Hematopoietic multipotent progenitor cell treated with erythropoietin and hydrocortisone succinate and interleukin-3 and kit ligand, for 17 days (in vitro differentiated cells): ENCODE measurements at places on chromosomes 6 and 20.

DNA sequence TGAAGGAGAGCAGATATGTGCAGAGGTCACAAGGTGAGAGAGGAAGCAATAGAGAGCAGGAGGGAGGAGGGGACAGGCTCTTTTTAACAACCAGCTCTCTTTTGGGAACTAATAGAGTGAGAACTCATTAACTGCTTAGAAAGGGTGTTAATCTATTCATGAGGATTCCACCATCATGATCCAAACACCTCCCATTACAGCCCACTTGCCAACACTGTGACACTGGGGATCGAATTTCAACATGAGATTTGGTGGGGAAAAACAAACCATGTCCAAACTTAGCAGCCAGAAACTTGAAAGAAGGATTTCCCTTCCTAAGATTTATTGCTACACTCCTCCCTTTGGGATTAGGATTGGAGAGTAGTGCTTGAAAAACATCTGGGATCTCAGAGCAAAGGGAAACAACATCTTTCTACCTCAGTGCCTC lies 135.5 kb upstream of the PLCB4 start:
- no peak for DNase-seq

GRCh38 chr6:15364401-15365037 lies 118.7 kb downstream of the JARID2 start:
- DNase-seq: no peak

DNA sequence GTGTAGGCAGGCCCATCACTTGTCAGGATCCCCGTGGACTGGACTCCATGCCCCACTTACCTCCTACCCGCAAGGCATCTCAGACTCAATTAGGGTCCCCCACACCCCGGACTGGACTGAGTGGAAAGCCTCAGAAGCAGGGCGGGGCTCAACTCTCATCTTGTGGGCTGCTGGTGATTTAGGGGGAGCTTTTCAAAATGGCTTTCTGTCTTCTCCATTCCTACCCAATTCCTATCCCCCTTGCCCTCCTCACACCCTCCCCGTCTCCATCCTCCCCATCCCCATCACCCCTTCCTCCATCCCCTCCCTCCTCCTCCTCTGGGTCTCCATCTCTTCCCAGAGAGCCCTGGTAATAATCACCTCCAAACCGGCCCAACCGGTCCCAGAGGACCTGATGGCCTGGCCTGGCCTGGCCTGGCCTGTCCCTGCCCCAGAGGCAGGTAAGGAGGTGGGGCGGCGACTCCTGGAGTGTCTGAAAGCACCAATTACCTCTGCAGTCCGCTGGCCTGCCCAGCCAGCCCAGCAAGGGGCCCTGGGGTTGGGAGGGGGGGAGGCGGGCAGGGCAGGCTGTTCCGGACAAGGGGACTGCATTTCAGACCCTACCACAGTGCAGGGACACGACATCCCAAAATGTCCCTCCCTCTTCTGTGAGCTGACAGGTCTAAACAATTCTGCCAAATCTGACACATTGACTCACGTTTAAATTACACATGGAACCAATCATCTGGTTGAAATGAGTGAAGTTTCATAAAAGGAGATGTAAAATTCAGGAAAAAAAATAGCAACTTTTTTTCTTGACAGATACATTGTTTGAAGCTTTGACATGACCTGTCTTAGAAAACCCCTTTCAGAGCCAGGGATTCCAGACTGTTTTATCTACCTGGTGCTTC lies 24.8 kb downstream of the MAFB start:
- no peak for DNase-seq

GRCh38 chr6:150055131-150055530 lies 13.8 kb downstream of the ULBP3 start:
- DNase-seq: no peak

GRCh38 chr6:25927756-25928216 lies 2.7 kb downstream of the SLC17A2 start:
- no peak for DNase-seq

DNA sequence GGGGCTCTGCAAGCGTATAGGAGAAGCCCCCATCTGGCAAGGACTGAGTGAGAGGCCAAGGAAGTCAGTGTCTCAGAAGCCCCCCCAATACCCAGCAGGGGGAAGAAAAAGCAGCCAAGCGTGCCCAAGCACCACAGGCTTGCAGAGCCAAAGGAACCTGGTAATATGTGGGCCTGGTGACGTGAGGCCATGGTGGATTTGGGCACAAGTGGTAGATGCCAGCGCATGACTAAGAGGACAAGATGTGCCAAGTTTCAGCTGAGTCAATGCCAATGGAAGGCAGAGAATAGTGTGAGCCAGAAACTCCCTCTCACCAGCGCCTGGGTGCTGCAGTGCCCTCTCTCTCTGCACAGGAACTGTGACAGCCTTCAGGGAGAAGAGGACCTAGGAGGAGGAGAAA lies 110.0 kb downstream of the QRSL1 start:
- DNase-seq: no peak

- DNase-seq: no peak
Measured at GRCh38 chr20:50982363-50982762, 23.7 kb downstream of the MOCS3 start.

DNA sequence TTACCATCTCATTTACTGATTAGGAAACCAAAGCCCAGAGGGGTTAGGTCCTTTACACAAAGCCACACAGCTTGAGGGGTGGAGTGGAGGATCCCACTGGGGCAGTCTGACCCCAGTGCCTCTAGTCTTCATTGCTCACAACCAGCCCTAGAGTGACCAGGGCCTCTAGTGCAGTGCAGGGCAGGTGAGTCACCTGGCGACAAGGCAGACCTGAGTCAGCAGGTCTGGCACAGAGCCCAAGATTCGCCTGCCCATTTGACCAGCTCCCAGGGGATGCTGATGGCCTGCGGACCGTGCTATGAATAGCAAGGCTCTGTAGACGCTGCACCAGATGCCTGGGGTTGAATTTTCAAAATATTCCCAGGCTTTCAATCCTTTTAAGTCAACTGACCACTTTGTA lies 29.9 kb downstream of the CDH26 start:
- DNase-seq: no peak

GRCh38 chr20:22060610-22061009 lies 355.1 kb downstream of the PAX1 start:
- DNase-seq: no peak

DNA sequence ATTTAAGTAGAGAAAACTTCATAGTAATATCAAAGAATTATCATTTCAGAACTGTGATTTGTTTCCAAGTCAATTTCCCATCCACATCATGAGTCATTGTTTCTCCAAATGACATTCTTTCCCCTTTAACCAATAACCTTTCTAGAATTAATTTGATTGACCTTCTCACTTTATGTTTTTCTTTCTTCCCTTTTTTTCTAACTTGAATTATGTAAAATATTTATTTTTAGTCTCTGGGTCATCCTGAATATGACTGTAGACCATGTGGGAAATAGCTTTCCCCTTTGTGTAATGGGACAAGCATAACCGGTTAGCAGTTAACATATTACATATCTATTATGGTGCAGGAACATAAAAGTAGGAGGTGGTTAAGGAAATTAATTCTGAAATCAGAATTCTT lies 291.1 kb downstream of the GJA1 start:
- DNase-seq: no peak

GRCh38 chr6:90397047-90397446 lies 100.4 kb upstream of the BACH2 start:
- no peak for DNase-seq

GRCh38 chr6:162177746-162178145 lies 549.8 kb downstream of the PRKN start:
- no peak for DNase-seq

GRCh38 chr6:89690944-89691324 lies 52.4 kb upstream of the LYRM2 start:
- no peak for DNase-seq

GRCh38 chr6:29236634-29237033 lies 64.9 kb upstream of the OR14J1 start:
- DNase-seq: no peak

DNA sequence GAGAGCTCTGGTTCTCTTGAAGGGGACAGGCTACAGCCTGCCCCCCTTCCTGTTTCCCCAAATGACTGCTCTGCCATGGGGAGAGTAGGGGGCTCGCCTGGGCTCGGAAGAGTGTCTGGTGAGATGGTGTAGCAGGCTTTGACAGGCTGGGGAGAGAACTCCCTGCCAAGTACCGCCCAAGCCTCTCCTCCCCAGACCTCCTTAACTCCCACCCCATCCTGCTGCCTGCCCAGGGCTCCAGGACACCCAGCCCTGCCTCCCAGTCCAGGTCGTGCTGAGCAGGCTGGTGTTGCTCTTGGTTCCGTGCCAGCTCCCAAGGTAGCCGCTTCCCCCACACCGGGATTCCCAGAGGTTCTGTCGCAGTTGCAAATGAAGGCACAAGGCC lies 9.8 kb downstream of the VEGFA start:
- DNase-seq: peak; percentile 5

DNA sequence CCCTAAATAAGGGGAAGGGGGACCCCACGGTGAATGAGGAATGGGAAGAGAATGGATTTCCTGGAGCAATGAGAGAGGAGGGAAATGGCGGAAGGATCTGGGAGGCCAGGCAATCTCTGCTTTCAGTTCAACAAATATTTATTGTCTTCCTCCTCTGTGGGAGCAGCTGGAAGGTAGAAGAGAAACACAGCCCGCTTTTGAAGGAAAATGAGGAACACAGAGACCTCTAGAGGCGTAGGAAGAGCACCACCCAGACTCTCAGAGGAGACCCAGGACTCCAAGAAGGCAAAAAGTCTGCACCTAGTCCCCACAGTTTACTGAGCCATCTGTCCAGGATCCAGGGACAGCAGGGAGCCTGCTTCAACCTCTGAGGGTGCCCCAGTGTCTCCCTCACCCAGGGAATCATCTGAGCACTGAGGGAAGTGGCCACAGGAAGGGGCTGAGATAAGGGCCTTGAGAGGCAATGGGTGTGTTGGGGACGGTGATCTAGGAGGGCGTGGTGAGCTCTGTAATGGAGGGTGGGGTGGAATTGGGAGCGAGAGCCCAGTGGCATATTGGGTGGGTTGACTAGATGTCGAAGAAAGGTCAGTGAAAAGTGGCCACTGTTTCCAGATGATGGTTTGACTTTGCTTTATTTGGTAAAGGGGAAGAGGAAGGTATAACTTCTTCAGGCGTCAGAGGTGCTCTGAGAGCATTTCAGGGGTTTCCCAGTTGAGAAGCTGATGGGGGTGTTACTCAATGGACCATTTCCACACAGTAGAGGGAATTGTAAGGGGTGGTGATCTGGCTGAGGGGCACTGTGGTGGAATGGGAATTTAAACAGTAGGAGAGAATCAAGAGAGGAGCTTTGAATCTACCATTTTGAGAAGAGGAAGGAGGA lies 610 bp downstream of the PSORS1C1 start:
- DNase-seq: no peak

- DNase-seq: no peak
Measured at GRCh38 chr20:52160621-52161204, 30.9 kb downstream of the ZFP64 start.

GRCh38 chr6:57342148-57342669 lies 24.8 kb downstream of the PRIM2 start:
- DNase-seq: no peak

DNA sequence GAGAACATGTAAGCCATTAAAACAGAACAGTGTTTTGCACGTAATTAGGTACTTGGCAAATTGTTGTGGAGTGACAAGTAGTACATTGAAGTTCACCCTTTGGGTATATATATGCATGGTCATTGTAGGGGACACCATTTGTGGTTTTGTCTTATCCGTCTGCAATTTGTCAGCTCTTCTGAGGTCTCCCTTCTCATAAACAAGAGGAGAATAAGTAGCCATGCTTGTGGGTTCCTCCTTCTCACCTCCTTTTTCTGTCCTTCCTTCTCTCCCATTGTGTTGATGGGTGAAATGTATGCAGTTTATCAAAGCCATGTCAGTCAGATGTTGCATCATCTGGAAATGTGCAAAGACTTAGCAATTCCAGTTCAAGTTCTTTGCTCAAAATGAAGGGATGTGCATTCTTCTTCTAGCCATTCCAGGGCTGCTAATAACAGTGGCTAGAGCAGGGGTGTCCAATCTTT lies 70.9 kb downstream of the QKI start:
- no peak for DNase-seq

GRCh38 chr6:33761922-33762629 lies 15.4 kb upstream of the IP6K3 start:
- DNase-seq: peak; percentile 15
